Activated CD4-positive, alpha-beta T cell treated with anti-CD3 and anti-CD28 coated beads, Interleukin-2, amount 10 ng/mL, durations not matched to agents 7 days and 5 days (primary cell): ENCODE measurements at places on chromosomes 6 and 20.

DNA sequence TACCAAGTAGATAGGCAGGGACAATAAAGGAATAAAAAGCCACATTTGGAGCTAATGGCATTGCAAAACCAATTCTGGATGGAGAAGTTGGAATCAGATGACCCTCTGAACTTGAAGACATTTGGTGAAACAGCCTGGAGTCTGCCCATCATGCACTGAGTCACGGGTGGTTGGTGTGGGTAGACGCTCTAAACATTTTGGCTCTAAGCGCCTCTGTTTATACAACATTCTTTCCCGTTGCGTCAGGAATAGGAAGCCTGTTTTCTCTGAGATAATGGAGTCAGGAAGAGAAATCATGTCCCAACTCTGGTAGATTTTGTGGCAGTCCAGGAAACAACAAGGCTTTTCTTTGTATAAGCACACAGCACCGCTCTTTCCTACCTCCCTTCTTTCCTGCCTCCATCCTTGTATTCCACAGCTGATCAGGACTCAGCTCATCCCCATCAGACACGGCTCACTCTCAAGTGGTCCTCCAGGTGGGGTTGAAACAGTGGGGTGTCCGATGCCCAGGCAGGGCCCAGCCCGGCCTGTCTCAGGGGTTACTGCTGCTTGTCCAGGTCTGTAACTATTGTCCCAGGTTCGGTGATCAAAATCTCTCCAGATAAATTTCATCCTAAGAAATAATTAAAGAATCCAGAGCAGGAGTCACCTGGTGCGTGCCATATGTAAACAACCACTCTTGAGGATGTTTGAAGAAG, 12.1 kb upstream of the RAMACL start:
- DNase-seq = no peak

GRCh38 chr20:24962510-24962909, 13.4 kb downstream of the CST7 start:
- DNase-seq = no peak

- no peak for DNase-seq
Observed at GRCh38 chr6:144666781-144667180, 381.6 kb downstream of the UTRN start.

- DNase-seq = no peak
Observed at GRCh38 chr20:60087563-60088105, 129.4 kb downstream of the CDH26 start.

DNA sequence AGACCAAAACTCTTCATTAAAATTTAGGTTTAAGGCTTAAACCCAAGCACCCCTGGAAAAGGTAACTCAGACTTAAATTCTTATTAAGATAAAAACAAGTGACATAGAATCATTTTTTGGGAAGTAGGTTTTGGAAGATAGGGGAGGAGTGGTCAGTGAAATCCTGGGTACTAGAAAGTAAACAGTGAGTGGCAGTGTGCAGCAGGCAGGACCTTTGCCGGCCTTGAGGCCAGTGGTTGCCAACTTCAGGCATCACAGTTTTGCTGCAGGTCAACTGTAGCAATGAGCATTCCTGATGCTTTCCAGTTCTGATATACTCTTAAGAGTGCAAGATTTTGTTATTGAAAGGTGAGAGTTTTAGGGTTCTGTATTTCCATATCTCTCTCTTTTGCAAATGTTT, 69.3 kb upstream of the SUPT3H start:
- DNase-seq = no peak

GRCh38 chr6:49339096-49339495, 124.0 kb downstream of the MMUT start:
- DNase-seq = no peak
